ENCODE measurements at places on chromosomes 6 and 20.

GRCh38 chr6:151757506-151757955 lies 50.0 kb upstream of the ESR1 start:
- no peak for DNase-seq

- DNase-seq: peak; percentile 83
These were observed 88.6 kb downstream of the MCHR2 start for GRCh38 chr6:99905209-99906106.

DNA sequence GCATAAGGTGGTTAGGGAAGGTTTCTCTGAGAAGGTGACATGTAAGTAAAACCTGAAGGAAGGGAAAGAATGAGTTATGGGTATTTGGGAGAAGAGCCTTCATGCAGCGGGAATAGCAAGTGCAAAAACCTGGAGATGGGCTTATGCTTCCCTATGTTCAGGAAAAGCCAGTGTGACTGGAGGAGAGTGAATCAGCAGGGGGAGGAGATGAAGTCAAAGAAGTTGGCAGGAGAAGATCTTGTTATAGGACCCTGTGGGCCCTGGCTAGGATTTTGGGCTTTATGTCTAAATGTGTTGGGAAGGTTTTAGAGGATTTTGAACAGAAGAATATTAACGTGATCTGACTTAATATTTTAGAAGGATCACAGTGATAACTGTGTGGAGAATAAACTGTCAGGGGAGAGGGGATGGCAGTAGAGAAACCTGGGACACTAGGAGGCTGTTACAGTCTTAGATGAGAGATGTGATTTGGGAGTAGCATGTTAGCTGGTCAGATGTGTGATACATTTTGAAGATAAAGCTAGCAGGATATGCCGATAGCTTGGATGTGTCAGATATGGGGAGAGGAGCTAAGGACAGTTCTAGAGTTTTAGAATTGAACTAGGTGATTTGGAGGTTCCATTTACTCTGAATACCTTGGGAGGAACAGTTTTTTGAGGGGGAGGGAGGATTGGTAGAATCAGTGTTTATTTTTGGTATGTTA lies 41.0 kb downstream of the PHF3 start:
- no peak for DNase-seq

DNA sequence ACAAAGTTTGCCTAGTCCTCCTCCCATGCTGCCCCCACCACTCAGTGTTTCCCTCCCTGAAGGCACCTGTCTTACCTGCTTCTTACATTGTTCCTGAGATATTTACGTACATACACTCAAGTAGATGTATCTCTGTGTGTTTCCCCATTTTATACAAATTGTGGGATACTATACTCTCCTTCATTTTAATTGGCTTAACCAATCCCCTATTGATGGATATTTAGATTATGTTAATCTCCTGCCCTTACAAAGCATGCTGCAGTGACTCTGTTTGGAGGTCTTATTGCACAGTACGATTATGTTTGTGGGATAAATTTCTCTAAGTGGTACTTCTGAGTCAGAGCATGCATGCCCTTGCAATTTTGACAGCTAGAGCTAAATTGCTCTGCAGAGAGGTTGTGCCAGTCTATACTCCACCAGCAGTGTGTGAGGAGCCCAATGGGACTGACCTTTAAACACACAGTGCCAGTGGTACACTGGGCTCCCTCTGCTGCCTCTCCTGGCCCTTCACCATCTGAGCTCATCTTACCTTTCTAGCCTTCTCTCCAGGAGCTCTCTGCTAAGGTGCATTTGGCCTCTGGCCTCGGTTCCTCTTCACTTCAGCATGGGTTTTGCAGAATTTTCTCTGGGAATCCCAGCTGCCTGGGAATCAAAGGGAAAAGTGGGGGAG lies 57.4 kb downstream of the LYRM2 start:
- no peak for DNase-seq
